ENCODE measurements at places on chromosomes 13 and 19.

- no peak for DNase-seq
These were observed 727.6 kb upstream of the ARGLU1 start for GRCh38 chr13:107295416-107296140.

- DNase-seq, result no peak
These were observed 6.0 kb downstream of the RNASEH2B start for GRCh38 chr13:50915565-50915964.

DNA sequence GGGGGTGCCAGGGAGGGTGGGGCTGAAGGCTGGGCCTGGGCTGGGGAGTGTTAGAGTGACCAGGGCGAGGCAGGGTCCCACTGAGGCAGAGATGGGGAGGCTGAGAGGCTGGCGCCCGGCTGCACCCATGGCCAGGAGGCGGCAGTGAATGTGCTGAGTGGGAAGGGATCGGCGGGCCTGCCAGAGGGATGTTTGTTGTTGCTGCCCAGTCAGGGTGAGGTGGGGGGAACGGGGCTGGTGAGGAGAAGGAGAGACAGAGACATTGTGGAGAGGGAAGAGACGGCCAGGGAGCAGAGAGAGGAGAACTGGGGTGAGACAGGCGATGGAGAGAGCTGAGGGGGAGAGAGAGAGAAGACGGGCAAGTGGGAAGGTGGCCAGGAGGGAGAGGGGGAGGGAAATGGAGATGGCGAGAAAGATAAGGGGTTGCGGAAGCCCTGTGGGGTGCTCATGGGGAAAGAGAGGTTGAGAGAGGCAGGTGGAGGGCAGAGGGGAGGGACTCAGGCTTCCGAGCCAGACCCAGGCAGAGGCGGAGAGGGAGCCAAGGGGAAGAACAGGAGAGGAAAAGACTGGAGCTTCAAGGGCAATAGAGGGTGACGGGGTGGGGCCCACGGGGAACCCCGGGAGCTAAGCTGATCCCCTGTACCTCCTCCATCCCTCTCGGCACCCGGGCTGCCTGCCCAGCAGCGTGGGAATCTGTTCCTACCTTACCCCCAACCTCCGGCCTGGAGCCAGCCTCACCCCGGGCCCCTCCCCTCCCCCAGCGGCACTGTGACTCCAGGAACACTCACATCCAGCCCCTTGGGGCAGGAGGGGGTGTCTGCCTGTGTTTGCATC is 690 bp upstream of the B3GNT8 start:
- peak; percentile 63 for DNase-seq

- DNase-seq, result peak; percentile 62
These were observed 767 bp upstream of the GADD45B start for GRCh38 chr19:2475018-2475701.

DNA sequence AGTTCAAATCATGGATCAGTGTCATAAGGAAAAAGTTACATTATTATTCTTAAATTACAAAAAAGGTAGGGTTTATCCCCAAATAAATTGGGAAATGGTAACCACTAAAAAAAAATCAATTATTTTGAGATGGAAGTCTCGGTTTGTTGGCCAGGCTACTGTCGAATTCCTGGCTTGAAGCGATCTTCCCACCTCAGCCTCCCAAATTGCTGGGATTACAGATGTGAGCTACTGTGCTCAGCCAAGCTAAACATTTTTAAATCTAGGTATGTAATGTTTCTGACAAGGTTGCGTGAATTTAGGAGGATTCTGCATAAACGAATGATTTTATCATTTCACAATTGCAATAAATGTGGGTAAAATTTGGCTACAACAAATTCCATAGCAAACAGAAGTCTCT is 2.0 kb downstream of the NAA16 start:
- DNase-seq, result no peak

DNA sequence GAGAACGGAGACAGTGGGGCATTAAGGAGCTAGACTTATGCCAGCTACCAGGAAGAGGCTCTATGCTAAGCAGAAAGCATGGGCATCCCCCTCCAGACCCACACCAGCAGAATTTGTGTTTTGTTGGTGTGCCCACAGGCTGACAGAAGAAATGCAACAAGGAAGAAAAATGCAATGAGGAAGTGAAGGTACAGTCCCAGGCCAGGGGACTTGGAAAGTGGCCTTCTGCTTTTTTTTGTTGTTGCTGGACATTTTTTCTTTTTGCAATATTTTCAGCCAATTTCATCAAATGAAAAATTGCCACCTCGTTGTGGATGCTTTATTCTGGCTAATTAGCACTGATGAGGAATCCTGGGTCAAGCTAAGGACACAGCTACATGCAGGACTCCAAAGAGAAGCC is 167.7 kb downstream of the TSHZ3 start:
- DNase-seq, result no peak

DNA sequence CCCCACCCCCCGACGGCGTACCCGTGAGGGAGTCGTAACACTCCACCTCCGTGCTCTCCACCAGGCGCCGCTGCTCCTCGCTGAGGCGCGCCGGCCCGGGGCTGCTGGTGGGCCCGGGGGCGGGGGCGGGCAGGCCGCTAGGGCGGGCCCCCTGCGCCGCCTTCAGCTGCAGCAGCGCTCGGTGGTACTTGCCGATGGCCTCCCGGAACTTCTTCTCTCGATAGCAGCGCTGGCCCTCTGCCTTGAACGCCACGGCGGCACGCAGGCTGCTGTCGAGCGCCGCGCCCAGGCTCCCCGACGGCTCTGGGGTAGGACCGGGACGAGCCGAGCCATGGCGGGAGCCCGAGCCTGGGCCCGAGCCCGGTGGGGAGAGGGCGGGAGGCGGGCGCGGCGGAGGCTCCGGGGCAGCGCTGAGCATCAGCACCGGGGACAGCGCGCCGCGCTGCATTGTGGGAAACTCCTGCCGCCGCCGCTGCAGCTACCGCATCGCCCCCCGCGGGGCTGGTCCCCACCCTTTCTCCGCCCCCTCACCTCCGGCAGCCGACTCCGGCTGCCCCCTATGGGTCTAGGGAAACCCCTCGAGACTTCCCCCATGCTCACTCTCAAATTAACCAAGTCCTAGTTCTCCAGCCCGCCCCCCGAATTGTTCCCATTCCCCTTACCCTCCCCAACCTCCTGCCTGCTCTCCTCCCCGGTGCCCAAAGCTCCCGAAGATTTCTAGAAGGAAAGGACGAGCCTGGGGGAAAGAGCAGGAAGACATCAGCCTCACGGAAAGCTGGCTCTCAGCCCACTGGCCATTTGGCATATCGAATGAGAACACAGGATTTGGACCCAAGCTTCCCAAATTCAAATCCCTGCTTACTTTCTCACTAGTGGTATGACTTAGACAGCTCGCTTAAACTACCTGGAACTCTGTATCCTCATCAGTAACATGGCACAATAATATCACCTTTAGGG is at the start of gene TTC9B:
TTC9B (minus strand) TSS at position 451 of the 957 bp plus-strand sequence; CDS start at position 448, 3 bp downstream.
- DNase-seq, result peak; percentile 66

DNA sequence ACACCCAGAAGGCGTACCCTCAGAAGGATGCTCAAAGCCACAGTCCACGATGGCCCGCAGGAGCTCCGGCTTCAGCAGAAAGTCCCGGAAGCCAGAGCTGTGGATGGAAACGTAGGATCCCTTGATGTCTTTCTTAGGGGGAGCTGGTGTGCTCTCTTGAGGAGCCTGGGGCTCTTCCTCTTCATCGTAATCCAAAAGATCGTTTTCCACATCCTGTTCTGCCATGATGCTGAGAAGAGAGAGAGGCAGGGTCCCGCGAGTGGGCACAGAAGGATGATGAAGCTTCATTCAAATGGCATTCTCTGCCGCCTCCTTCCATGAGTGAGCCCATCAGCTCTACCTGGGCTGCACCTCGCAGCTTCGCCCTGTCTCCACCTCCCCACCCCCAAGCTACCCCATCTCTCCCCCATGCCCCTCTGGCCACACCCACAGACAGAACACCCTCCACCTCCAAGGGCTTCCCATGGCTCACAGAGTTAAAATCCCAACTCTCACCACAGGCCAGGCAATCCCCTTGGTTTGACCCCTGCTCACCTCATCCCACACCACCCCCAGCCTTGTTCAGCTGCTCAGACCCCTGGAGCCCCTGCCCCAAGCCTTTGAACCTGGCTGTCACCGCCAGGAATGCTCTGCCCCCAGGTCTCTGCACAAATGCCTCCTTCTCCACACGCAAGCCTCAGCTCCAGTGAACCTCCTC is 6.0 kb downstream of the DDX39A start:
- no peak for DNase-seq

DNA sequence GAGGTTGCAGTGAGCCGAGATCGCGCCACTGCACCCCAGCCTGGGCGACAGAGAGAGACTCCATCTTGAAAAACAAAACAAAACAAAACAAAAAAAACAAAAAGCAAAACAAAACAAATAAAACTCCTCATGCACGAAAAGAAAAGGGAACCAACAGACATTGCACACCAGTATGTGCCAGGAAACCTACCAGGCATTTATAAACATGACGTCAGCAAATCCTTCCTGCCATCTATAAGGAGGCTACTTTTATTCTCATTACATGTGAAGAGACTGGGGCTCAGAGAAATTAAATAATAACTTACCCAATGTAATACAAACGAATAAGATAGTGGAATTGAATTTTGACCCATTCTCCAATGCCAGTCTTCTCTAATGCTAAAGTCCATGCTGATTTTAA is 197.2 kb downstream of the NUFIP1 start:
- no peak for DNase-seq

- no peak for DNase-seq
These were observed 1414.5 kb upstream of the PCDH9 start for GRCh38 chr13:68644611-68645010.

Data from NCI-H1417 (cell line).